IPS-NIHi11 (cell line): ENCODE measurements at places on chromosomes 5 and 9.

GRCh38 chr5:168874713-168875380 is 295.7 kb upstream of the PANK3 start:
- peak; percentile 30 for DNase-seq

DNA sequence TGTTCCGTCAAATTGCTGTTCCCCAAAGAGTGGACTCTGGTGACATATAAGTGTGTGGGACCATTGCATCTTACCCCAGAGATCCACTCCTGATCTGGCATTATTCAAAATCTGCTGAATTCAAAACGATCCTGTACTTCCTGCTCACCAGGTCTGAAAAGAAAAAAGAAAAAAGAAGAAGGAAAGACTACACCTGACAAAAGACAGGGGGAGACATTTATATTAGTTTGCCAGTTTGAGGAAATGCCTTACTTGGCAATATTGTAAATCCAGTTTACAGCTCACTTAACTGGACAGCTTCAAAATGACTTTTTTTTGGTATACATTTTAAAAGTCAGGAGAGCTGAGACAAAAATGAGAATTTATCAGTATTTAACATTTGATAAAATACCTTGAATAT is 15.0 kb upstream of the GRHPR start:
- no peak for DNase-seq

- DNase-seq: no peak
These were observed 237.9 kb downstream of the TAF11L14 start for GRCh38 chr5:17872204-17872603.

GRCh38 chr5:160357861-160358411 is 12.5 kb downstream of the C1QTNF2 start:
- DNase-seq: no peak

DNA sequence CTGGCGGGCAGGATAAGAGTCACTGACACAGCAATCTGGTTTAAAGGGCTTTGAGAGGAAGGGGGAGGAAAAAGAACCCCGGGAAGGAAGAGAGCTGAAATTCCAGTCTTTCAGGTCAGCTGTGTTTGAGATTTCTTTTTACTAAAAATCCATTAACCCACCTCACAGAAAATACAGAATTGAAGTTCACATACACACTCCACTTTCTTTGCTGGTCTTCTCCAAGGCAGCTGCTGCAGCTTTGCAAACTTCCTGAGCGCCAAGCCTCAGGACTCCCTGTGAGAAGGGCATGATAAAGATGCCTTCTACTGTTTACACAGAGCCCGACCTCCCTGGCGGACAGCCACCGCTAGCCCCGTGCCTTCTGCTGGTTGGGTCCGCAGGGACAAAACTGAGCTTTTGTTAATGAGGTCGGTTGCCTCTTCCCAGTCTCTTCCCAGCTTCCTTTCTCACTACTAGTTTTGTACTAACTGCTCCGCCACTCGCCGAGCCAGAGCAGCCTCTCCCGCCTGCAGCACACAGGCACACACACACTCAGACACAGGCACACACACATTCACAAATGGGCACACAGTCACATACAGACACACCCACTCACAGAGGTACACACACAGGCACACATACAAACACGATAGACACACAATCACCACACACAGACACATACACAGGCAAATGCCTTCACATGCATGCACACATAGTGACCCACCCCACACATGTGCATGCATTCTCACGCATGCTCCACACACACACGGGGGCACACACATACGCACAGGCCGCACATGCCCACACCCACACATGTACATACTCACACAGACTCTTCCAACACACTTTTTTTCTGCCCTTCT is at the start of gene FREM1:
Gene FREM1, minus strand, starts transcription at position 468 of the 845 bp plus-strand sequence. CDS start 41,451 bp downstream, outside the sequence.
- peak; percentile 90 for DNase-seq

DNA sequence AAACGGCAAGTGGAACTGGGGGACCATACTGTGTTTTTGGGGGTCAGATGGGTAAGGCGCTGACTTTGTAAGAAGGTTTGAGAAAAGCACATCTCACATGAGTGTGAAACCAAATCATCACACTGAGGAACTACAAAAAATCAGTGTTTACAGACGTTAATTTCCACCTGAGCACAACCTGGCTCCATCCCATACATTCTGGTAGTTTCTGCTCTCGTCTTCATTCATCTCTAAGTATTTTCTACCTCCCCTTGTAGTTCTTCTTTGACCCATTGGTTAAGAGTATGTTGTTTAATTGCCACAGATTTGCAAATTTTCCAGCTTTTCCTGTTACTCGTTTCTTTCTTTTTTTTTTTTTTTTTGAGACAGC is 8.9 kb upstream of the DPP7 start:
- DNase-seq: no peak

DNA sequence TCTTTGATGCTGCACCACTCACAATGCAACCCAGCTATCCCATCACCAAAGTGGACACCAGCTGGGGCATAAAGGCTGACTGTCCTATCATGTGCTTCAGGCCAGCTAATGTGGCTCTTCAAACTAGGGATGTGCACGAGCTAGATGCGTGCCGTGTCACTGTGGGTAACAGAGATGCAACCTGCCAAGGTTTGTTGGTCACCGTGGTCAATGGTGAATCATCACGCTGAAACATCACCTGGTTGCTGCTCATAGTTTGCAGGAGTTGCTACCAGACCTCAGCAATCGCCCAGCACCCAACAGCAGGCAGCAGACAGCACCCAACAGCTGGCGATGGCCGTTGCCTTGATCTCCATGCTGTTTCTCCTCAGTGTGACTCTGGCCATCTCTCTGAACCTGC is 2.1 kb upstream of the PCDHGA1 start:
- no peak for DNase-seq

DNA sequence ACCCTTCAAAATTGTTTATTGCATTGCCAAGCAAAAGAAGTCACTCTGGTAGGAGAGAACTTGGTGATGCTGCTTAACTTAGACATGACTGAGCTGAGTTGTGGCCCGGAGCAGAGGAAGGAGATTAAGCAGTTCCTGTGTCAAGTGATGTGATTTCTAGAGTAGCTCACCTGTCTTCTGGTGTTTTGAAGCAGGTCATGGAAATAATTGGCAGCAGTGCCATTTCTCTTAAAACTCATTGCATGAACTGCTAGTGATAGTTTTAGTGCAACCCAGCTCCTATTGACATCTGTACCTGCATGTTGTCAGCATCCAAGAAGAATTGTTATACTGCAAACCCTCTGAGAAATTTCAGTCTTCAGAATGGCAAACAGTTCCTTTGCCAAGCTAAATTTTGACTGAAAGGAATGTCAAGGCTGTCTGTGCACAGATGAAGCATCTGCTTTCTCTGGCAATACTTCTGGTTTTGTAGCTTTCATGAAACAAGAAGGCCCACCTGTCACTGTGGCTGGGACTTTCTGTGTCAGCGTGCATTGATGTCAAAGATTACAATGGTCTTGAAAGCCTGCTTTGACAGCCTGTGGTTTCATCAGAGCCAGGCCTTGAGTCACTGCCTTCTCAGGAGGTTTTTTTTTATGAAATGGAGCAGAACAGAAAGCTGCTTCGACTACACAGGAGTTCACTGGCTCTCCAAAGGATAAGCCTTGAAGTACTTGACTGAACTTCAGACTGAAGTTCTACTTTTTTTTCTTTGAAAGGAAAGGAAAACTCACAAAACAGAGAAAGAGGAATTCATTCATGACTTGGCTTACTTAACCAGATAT is 90.6 kb downstream of the RALGPS1 start:
- no peak for DNase-seq

GRCh38 chr9:2722715-2723114 is 5.4 kb downstream of the KCNV2 start:
- DNase-seq: peak; percentile 17

DNA sequence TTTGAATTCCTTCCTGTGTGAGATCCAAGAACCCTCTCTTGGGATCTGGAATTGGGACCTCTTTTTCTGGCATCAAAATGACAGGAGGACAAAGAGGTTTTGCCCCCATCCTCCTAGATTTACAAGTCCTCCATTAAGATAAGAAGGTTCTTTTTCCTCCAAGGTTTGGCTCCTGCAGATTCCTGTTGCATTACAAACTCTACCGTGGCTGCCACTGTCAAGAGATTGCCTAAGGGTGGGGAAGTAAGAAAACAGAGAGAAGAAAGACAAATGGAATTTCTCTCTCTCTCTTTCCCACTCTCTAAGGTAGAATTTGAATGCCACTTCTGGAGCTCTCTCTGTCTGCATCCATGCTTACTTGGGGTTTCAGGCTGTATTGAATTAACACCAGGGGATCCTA is 12.0 kb upstream of the SVEP1 start:
- no peak for DNase-seq

- DNase-seq: no peak
These were observed 5.1 kb upstream of the CKS2 start for GRCh38 chr9:89305868-89306267.

DNA sequence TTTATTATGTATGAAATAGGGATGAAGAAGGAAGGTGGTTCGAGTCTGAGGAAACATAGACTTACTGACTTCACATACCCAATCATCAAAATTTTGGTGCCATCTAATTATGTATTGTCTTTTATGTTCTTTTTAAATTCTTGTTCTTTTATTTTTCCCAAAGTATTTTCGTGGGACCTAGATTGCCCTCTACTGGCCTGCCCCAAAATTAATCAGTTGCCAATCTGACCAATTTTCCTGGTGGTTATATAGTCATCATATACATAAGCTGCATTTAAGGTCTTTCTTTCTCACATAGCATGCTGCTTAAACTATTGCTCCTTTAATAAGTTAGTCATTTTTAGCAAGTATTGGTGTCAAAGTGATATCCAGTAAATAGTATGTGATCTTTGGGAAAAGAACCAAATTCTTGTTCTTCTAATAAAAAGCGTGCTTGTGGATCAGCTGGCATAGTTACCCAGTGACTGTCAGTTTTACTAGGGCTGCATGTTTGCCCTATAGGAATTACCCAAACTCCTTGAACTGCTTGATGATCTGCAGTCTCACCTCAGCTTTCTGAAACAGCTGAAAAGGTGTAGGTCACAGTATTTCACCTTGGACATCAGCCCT is 223.5 kb downstream of the SH3GL2 start:
- DNase-seq: no peak

DNA sequence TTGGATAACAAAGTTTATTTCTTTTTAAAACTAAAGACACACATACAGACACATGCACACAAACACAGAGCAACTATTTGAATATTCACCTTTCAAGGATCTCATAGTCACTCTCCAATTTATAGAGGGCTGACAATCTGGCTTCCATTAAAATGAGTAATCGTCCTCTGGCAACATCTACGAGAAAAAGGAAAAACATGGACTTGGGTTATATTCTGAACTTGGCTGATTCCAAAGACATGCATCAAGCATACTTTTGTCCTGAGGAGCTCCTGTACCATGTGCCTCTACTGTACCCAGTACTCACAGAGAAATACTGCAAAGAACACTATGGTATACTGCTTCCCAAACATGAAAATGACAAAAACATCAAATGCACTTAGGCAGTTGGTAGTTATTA is 15.4 kb downstream of the IARS1 start:
- no peak for DNase-seq

DNA sequence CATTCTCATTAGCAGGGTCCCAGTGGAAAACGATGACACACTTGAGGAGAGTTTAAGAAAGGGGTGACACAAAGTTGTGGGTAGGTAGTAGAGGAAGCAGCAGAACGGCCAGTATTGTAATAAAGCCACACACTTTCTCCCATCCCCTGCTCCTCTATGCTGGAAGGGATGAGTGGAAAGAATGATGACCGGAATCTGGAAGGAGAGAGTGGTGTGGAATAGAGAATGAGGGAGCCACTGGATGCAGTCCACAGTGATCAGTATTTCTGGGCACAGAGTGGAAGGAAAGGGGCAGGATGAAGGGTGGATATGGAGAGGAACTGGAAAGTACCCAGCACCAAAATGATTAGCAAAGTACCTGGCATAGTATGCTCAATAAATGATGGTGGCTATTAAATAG is 133.8 kb upstream of the DAB2 start:
- DNase-seq: no peak

DNA sequence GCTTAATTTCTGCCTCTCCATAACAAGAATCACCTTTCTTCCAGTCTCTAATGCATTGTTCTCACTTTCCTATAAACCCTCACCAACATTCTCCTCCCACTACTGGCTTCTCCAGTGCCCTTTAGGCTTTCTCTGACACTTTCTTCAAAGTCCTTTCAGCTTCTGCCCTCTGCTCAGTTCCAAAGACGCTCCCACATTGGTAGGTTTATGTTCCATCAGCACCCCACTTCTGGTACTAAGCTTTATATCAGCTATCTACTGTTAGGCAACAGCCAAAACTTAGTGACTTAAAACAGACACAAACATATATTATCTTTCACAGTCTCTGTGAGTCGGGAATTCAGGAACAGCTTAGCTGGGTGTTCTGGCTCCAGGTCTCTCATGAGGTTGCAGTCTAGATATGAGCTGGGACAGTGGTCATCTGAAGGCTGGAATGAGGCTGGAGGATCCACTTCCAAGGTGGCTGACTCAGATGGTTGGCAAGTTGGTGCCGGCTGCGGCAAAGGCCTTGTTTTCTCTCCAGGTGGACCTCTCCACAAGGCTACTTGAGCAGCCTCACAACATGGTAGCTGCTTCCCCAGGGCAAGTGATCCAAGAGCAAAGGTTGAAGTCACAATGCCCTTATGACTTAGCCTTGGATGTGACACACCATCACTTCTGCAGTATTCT is 37.4 kb downstream of the BOD1 start:
- no peak for DNase-seq

GRCh38 chr9:95981761-95982390 is 106.4 kb downstream of the ERCC6L2 start:
- no peak for DNase-seq

DNA sequence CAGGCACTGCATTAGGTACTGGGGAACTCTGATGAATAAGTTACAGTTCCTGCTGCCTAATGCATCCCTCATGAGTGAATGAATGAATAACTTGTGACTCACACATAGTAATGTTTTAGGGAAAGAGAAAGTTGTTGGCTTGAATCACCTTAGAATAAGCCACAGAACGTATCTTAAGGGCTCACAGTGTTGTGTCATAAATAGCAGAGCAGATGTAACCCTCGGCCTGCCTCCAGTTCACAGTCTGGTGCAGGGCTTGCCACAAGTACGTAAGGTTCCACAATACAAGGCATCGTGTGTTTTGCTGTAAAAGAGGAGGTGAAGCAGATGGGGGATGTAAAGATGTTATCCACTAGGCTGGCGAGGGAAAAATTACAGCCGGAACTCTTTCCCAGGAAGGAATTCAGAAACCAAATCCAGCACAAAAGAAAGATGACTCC is 218.7 kb downstream of the TRPM3 start:
- no peak for DNase-seq

GRCh38 chr5:147455822-147456450 is 53.9 kb downstream of the DPYSL3 start:
- DNase-seq: no peak

- no peak for DNase-seq
These were observed 59.2 kb upstream of the DAB2IP start for GRCh38 chr9:121592265-121592664.
